ENCODE measurements at places on chromosomes 3 and 15.

DNA sequence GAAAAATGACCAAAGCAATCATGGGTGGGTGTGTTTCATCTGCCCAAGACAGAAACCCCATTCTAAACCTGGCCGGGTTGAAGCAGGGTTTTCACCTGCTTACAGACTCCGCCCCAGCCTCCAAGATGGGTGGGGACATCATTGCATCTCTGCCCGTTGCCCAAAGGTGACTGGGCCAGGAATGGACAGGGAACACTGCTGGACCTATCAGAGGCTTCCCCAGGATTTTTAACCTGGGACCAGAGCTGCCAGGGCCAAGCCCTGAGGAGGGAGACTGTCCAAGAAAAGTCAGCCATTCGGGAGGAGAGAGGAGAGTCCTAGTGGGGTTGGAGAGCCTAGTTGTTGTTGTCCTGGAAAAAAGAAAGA is 109.7 kb upstream of the ALDH1A3 start:
- DNase-seq = no peak

GRCh38 chr3:123559040-123559861 is 25.6 kb downstream of the HACD2 start:
- no peak for DNase-seq

GRCh38 chr3:28467414-28467813 is 118.8 kb upstream of the AZI2 start:
- no peak for DNase-seq

DNA sequence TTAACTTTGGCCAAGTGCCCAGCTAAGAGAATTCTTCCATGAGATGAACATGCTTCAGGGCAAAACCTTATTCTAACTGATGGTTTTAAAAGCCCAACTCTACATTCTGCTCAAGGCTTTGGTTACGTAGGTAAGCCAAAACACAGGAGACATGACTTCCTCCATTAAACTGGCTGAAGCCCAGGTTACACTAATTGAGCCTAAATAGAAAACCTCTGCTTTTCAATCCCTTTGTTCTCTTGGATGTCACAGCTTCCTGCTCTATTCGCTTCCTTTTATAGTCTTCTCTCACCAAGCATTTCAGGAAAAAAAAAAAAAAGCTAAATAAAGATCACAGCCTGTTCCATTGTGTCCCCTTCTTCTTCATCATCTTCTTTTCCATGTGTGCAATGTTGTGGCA is 420.4 kb downstream of the TIGIT start:
- no peak for DNase-seq

DNA sequence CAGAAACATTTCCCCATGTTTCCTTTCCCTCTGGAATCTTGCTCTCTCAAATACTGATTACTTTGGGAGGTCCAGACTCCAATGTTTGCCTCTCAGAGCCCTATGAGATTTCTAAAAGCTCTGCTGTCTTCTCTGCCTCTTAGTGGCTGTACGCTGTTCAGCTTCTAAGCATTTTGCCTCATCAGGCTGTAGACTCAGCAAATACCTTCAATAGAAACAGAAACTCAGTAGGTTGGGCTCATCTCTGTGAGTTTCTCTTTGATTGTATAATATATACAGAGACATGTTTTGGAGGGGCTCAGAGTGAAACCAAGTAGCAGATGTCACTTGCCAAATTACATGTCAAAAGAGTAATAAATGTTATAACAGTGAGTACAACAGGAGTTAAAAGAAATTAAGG is 380.8 kb upstream of the MEIS2 start:
- no peak for DNase-seq

GRCh38 chr3:45311953-45312801 is 76.2 kb upstream of the LARS2 start:
- DNase-seq = no peak

DNA sequence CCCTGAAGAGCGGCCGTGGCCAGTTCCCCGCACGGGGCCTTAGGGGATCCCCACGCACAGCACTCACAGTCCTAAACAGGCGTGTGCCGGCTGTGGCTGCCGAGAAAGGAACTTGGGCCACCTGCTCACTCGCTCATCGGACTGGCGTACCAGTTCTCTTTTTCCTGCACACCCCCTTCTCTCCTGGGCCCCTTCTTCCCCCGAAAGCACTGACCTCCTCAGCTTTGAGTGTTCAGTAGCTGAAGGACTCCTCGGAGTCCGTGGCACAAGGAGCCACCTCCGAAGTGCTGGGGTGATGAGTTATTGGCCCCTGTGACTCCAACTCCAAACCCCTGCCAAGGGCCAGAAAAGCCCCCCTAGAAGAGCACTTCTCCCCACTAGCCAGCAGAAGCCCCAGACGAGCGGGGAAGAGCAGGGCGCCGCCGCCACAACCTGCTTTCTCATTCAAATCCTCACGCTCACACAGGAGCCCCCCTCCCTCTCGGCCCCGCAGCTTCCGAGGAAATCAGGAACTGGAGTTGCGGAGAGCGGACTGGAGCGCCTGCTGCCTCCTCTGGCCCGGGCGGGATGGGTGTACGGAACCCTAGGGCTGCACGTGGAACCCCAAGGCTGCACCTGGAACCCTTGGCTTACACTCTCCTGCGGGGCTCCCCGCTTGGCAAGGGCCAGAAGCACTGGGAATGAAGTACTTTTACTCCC is at the start of gene PLCH1:
Gene PLCH1, minus strand, starts transcription at position 446 of the 699 bp plus-strand sequence. CDS start 40,847 bp downstream, outside the sequence.
- peak; percentile 9 for DNase-seq

DNA sequence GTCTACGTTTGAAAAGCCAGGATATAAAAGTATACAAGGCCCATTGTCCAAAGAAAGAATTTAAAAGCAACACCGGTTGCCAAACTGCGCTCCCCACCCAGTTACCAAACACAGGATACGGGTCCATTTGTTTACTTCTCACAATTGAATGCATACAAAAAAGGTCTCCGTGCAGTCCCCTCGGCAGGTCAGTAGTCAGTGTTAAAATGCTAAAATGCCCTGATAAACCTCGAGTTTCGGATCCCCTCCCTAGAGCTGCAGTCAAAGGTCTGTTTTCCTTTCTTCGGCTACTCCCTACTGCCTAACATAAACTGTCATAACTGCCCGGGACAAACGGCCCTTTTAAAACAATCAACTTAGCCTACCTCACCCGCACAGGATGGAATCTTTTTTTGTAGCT is 534.6 kb downstream of the FOXP1 start:
- no peak for DNase-seq

DNA sequence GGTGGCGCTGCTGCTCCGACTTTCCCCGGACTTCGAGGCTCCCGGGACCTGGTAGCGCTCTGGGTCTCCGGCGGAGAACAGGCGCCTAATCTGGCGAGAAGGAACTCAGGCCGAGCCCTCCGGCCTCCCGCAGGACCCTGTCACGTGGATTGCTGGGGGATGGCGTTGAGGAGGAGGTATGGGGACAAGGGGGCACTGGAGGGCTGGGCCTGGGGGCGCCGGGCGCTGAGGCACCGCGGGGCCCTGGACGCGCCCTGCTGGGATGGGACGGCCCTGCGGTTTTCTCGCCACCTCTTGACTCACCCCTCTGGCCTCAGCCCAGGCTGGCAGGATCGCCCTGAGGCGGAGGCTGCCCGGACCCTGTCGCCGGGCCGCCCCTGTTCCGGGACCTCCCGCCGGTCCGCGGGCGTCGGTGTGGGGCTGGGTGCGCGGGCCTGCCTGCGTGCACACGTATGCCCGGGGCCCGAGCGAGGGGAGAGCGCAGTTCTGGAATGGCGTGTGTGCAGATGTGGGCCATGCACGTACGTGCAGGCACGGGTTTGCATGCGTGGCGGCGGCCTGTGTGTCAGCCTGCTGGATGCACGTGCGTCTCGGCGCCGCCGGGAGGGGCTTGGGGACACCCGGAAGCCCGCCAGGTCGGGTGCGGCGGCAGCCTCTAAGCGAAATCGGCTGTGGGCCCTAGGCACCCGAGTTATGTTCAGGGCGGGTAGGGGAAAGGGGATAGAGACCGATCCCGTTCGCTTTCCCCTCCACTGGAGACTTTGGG is 752 bp downstream of the C15orf39 start:
- peak; percentile 76 for DNase-seq

DNA sequence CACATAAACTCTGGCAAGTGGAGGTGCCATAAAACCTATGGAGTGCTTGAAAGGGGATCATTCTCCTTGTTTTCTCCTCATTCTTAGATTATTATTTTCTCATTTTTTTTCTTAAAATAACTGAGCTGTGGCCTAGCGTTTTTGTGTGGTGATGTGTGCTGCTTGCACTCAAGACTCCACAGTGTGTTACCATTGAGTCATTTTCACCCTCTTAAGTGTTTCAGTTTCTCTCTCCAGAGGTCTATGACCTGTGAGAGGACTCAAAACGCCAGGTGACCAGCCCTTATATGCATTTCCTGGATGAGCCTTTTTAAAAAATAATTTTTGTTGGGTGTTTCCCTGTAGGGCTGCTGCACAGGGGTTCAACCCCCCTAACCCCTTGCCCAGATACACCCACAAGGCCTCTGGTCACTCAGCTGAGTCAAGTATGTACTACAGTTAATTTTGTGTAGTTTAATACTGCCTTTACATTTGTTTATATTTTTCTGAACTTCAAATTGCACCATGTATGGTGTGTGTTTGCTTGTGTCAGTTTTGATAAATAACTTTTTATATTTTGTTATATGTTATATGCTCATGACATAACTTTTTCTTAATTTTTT is 15.4 kb upstream of the BTLA start:
- no peak for DNase-seq

DNA sequence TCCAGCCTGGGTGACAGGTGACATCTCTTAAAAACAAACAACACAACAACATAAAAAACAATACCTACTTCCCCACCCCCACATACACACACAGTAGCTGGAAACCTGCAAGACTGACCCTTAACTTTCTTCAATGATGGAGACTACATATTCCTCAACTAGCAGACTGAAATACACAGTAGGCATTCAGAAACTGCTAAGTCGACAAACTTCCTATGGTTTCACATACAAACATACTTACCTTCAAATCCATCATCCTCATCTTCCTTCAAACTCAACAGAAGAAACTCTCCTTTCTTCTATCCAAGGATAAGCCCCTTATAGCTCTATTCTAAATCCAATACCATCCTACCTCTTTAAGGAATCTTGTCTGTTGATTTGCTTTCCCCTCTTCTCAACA is 30.6 kb downstream of the DCUN1D1 start:
- DNase-seq = no peak

DNA sequence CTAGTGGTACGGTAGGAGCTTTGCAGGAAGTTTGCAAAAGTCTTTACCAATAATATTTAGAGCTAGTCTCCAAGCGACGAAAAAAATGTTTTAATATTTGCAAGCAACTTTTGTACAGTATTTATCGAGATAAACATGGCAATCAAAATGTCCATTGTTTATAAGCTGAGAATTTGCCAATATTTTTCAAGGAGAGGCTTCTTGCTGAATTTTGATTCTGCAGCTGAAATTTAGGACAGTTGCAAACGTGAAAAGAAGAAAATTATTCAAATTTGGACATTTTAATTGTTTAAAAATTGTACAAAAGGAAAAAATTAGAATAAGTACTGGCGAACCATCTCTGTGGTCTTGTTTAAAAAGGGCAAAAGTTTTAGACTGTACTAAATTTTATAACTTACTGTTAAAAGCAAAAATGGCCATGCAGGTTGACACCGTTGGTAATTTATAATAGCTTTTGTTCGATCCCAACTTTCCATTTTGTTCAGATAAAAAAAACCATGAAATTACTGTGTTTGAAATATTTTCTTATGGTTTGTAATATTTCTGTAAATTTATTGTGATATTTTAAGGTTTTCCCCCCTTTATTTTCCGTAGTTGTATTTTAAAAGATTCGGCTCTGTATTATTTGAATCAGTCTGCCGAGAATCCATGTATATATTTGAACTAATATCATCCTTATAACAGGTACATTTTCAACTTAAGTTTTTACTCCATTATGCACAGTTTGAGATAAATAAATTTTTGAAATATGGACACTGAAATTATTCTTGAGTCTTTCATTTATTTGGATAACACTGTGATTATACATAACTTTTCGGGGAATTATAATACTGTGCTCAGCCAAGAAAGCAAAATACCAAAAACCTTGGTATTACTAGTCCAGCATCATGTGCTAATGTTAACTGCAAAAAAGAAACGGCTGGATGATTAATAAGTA is 2.2 kb downstream of the SOX2 start:
- no peak for DNase-seq

- DNase-seq = no peak
Measured at GRCh38 chr3:129890125-129890524, 3.4 kb downstream of the TMCC1 start.

DNA sequence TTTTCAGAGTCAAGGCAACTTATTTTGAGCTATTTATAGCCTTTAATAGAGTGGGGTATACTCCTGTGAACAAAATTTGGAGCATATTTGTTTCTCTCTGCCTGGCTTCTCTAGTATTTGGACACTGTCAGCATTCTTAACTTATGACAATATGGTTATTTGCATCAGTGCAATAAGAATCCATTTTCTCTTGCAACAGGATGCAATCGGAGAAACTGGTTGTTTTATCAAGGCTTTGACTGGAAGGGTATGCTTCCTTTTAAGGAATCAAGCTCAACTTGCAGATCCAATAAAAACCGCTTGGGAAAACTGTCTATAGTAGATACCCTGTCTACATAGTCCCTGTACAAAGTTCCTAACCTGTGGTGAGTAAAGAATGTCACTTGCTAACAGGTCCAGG is 106.7 kb downstream of the DPH6 start:
- no peak for DNase-seq

DNA sequence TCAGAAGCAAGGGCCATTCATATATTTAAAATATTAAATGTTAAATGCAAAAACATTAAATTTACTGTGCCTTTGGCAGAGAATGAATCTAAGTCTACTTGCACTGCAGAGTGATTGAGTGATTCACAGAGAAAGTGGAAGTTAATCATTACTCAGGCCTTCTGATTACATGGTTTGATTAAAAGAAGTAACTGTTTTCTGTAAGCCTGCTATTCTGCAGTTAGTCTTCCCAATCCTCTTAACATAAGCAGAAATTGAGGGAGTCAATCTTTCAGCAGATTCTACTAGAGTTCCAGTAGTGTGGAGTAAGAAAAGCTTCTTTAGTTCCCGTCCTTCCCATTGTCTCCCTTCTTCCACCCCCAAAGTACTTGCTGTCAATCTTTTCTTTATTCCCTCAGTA is 1.5 kb downstream of the NLGN1 start:
- no peak for DNase-seq

DNA sequence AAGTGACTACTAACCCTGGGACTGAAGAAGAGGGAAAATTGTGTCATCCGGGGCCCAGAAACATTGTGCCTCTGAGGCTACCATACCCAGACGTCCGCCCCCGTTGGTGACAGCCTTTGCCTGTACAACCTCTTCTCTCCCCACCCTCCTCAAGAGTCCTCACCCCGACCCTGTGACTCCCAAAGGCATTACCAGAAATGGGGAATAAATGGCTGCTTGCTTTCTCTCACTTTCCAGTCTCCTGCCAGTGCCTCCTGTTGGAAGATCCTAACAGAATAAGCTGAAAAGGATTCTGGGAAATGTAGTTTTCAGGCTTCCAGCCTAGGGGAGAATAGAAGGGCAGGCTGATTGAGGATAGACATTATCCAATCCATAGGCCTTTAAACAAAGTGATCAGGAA is 30.8 kb upstream of the SLC25A36 start:
- DNase-seq = no peak

GRCh38 chr15:93217343-93217742 is 128.3 kb upstream of the RGMA start:
- no peak for DNase-seq

DNA sequence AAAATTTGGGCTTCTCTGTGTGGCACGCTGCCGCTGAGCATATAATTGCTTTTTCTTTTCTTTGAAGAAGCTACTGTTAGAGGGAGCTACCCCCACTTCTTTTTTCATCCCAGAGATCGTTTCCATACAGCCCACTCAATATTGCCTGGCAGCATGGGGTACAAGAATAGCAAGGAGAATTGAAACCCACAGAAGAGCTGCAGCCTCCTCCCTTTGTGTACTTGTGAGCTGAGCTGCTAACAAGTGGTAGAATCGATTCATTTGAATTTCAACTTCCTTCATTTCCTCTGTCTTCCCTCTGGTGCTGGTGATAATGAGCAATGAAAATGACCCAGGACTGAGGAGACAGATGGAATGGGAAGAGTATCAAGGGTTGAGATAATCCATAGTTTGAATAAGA is 64.9 kb downstream of the LRRC3B start:
- DNase-seq = no peak

All from effector memory CD4-positive, alpha-beta T cell (primary cell).